Activated naive CD8-positive, alpha-beta T cell treated with anti-CD3 and anti-CD28 coated beads, Interleukin-2, amount 10 ng/mL, durations not matched to agents 7 days and 5 days (primary cell): ENCODE measurements at places on chromosomes 4 and X. TPM values are rescaled to one million over a fixed set of nuclear protein-coding genes. Genes with fewer than 3 reads are reported as not detected.

GRCh38 chrX:40755291-40756249, 20.2 kb upstream of the MED14 start:
- DNase-seq = no peak

- no peak for DNase-seq
Observed at GRCh38 chr4:124337874-124338273, 374.7 kb downstream of the ANKRD50 start.

GRCh38 chr4:38514465-38515146, 149.4 kb upstream of the KLF3 start:
- no peak for DNase-seq

DNA sequence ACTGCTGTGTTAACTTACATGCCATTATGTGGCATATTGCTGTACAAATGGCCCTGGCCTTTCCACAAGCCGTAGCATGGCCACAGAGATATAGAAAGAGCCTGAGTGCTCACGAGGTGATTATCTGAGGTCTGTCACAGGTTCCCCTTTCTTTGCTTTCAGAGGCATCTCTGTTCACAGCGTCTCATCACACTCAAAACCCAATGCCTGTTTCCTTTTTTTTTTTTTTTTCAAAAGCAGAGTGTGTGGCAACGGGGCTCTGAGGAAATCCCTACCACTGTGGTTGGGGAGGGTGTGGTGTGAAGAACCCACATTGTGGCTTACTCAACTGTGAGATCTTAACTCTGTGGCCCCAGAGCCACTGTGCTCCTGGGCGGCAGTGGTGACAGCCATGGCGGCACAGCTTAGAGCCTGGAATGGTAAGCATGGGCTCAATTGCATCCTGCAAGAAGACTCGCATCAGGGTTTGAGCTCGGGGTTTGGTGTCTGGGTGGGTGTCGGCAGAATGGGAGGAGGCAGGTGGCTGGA, 30.8 kb downstream of the RTL5 start:
- peak; percentile 71 for DNase-seq

DNA sequence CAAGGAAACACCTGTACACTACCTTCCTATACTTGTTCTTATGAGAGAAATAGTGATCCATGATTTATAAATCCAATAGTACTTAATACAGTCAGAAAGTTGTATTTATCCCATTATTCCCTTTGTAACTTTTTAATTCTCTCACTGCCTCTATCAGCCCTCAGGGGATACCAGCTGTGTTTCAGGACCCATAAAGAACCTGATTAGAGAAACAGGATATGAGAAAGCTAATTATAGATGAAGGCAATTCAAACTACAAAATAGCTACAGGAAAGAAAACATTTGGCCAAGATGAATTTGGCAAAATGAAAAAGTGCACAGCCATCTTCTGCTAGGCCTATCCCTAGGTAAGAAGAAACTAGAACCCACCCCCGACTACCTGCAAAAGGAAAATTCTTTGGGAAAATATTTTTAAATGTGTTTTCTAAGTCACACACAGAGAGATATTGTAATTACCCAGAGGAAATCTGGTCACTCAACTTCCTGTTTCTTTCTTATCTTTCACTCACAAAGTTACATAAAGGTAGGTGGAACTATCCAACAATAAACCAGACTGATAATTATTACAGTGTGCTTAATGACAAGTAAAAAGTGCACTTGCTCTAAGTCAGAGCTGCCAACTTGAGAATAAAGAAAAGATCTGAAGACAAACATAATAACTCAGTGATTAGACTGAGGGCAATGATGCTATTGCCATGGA, 836.5 kb upstream of the HTR2C start:
- no peak for DNase-seq

- no peak for DNase-seq
Observed at GRCh38 chrX:83535417-83536196, 27.5 kb downstream of the POU3F4 start.

DNA sequence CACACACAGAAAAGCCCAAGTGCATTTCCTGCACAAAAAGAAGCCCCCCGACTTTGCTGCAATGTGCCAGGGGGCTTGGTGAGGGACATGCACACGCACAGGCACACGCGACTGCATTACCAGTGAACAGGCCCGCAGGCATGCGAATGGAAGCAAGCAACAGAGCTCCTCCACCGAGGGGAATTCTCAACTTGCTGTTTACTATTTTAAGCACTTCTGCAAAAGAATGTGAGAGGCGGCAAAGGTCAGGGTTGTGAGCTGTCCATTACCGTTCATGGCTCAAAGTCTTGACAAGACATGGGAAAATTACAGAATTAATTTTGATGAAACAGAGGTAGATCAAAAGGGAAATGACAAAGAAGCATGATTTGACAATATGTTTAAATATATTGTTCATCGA, 342.5 kb upstream of the NOCT start:
- no peak for DNase-seq

- DNase-seq = no peak
Observed at GRCh38 chr4:41050880-41051775, 163.2 kb downstream of the APBB2 start.

The GUCY1A1 gene
- not detected for total RNA-seq

The FRMPD4 gene
- not detected for total RNA-seq
